ENCODE measurements at places on chromosomes 1 and 21.

DNA sequence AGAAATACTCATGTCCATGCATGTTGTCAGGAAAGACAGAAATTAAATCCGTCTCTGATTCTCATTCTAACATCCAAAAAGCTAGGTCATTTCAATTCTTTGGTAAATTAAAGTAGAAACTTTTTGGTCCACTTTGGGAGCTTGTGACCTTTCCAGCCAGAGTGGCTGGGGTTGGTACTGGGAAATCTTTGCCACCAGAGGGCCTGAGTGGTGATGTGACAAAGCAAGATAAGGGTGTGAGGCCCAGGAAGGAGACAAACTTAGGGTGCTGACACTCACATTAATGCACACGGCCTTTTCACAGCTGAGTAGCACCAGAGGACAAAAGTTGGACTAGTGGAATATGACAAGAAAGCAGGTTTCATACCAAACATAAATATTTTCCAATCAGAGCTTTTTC lies 144.3 kb downstream of the DNM3 start:
- no peak for DNase-seq

DNA sequence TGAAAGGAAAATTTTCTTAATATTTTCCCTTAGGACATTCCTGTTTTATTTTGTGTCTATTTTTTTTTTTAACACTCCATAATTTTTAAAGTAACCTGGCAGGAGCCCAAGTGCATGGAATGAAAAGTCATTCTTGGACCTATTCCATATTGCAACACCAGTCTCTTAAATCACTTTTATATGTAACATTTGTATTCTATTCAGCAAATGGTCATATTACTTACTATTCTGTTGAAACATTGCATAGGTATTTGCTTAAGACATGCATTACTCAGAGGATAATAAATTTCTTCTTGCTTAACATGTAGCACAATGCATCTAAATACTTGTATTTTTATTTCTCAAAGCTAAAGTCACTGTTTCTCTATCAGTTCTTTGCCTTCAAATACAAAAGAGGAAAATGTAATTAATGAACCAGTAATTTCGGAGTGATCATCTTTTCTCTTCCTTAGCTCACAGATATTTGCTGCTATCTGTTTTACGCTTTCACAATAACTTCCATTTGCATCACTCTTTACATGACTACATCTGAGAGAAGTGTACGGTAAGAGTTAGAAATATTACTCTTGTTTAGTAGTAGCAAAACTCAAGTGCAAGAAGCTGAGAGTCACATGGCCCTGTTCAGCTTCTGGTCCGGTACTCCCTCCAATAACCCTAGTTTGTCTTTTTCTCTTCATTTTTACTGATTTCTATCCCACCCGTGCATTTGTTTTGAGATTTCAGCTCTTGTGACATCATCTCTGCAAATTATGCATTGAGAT lies 394.8 kb downstream of the USP25 start:
- no peak for DNase-seq

DNA sequence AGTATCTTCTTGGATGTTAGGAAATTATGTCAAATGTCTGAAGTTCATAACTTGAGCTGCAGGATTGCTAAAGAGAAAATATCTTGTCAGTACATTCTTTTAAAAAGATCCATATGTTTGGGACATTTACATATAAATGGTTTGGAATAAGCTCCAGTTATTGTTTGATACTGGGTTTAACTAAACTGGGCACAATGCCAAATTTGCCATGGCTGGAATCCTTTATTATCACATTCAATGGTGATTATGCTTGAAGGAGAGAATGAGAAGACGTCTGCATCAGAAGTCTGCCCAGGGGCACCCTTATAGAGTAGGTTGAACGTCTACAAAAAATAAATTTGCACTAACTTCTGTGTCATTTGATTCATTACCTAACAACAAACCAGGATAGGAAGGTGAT lies 652.5 kb downstream of the AMY1C start:
- no peak for DNase-seq

- no peak for DNase-seq
Observed at GRCh38 chr1:25843483-25843882, 15.8 kb downstream of the AUNIP start.

DNA sequence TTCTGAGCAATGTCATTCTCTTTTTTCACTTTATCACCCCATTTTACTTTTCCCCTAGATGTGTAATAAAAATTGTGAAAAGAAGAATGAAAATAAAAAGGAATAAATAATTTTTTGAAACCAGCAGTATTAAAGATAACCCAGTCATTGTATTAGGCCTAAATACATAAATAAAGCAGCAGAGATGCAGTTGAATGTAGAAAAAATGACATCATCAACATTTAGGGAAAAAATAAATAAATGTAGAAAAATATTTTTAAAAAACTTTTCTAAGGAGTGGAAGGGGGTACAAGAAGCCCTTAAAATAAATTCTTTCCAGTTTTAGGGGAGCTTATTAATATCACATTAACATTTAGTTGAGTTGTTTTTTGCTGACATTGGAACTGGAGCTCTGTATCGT lies 15.3 kb upstream of the ENAH start:
- no peak for DNase-seq

DNA sequence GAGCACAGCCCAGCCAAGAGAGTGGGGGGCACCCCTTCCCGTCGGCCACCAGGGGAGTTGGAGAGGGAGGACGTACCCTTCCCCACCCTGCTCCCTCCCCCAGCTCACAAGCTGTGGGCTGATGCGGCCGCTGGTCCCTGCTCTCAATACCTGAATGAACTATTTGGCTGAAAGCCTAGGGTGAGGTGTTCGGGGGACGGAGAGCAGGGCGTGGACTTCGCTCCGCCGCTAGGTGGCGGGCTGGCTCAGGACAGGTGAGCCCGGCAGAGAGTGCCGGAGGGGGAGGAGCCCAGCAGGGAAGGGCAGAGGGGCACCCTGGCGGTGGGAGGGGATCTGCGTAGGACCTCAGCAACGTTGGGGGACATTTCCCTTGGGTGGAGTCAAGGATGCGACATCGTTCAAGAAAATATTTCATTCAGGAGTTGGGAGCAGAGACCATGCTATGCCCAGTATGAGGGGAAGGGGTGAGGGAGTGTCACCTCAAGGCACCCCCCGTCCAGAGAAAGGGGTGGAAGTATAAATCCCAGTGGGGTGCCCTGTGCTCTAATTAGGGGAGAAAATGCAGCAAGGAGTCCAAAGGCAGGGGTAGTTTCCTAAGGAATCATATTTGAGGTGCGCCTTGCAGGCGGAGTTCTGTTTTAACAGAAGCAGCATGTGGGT lies 12.0 kb upstream of the RHBG start:
- DNase-seq = peak; percentile 46

- no peak for DNase-seq
Observed at GRCh38 chr1:182046763-182047162, 14.7 kb downstream of the ZNF648 start.

DNA sequence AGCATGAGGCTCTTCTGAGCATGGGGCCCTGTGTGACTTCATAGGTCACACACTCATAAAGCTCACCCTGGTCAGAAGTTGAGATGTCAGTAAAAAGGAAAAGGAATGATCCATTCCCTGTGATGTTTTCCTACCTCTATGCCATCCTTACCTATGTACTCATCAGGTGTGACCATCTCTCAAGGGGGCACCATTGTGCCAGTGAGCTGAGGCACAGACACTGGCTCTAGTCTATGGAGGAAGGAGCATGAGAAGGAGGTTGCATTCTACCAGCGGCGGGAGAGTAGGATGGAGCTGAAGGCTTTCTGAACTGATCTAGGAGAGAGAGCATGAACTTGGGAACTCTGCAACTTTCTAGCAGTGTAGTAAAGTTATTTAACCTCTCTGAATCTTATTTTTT lies 65.8 kb upstream of the RGL1 start:
- DNase-seq = no peak

DNA sequence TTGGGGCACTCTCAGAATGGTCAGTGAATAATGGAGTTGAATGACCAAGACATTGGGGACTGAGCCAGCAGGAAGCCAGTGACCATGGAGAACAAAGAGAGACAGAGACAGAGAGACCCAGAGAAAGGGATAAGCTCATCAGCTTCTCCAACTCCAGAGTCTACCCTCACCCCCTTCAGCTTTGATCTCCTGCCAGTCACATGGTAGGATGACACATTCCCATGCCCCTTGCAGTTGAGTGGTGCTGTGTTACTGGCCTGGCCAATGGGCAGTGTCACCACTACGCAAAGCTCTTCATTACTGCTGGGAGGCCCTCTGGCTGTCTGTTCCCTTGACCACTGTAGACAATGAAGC lies 643.5 kb downstream of the AJAP1 start:
- DNase-seq = no peak

GRCh38 chr21:27047283-27047657 lies 80.4 kb upstream of the ADAMTS5 start:
- no peak for DNase-seq

DNA sequence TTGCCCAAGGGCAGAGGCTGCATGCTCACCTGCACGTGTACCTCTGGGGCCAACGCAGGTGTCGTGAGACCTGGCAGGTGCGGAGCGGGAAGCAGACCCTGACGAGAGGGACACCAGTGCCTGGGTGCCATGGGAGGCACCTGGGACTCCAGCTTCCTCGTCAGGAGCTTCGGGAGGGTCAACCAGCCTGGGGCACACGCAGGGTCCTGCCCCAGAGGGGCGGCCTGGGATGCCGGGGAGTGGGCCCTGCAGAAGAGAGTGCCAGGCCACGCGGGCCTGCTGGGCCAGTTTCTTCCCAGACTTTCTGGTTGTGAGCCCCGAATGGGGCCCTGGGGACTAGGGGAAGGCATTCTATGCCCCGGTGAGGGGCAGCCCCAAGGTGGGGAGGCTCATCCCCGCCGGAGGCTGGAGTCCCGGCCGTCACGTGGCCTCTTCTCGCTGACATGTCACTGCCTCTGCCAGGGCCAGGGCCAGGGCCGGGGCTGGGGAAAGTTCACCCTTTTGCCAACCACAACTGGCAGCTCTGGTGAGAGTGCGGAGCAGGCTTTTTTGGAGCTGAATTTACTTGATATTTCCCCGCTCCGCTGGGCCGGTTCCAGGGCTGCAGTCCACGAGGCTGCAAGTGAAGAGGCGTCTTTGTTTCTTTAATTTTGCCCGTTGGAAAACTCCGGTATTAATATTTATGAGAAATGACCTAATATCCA lies 38.5 kb upstream of the ACTRT2 start:
- DNase-seq = no peak

- DNase-seq = peak; percentile 23
Observed at GRCh38 chr1:38026592-38027200, 14.2 kb downstream of the UTP11 start.

- DNase-seq = no peak
Observed at GRCh38 chr1:223052931-223053330, 90.1 kb downstream of the TLR5 start.

GRCh38 chr1:4393191-4393590 lies 261.2 kb upstream of the AJAP1 start:
- no peak for DNase-seq

GRCh38 chr1:89657886-89658285 lies 25.0 kb downstream of the LRRC8C start:
- no peak for DNase-seq

DNA sequence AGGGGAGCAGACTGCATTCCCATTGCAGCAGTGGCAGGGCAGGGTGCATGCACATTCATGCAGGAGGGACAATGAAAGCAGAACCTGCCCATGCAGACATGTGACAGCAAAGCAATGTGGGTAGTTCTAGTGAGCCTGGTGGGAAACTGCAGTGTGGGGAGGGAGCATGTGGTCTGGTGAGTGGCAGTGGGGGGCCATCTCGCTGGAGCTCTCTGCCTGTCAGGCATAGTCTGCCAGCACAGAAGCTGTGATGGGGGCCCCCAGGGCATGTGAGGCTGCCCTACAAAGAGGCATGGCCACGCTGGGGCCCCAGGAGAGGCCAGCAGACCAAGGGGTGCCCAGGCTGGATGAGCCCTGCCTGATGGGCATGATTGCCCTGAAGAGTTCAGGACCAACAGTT lies 579.7 kb downstream of the PTPRC start:
- no peak for DNase-seq

GRCh38 chr1:41465741-41466140 lies 18.7 kb downstream of the EDN2 start:
- no peak for DNase-seq

- DNase-seq = no peak
Observed at GRCh38 chr1:85494074-85494903, 29.3 kb upstream of the DDAH1 start.

GRCh38 chr1:186703209-186703766 lies 23.1 kb upstream of the PTGS2 start:
- DNase-seq = no peak

- no peak for DNase-seq
Observed at GRCh38 chr1:9281908-9282695, 10.6 kb upstream of the SPSB1 start.

GRCh38 chr1:212916481-212917133 lies 33.7 kb upstream of the VASH2 start:
- DNase-seq = no peak

GRCh38 chr1:203517426-203518110 lies 23.6 kb downstream of the OPTC start:
- DNase-seq = no peak

GRCh38 chr1:22476566-22476965 lies 24.9 kb downstream of the ZBTB40 start:
- no peak for DNase-seq

DNA sequence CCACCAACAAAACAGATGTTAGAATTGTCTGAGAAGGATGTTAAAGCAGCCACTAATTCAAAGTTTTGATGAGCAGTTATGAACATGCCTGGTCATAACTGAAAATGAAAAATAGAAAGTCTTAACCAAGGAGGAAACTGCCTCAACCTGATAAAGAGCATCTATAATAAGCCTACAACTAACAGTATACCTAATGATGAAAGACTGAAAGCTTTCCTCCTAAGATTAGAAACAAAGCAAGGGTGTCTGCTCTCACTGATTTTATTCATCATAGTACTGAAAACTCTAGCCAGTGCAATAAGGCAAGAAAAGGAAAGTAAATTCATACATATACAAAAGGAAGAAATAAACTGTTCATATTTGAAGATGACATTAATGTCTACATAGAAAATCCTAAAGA lies 82.0 kb downstream of the KCNK1 start:
- DNase-seq = no peak

GRCh38 chr1:6105218-6105679 lies 59.6 kb downstream of the KCNAB2 start:
- no peak for DNase-seq
